Activated naive CD4-positive, alpha-beta T cell treated with anti-CD3 and anti-CD28 coated beads, Interleukin-2, amount 10 ng/mL, durations not matched to agents 5 hours and 36 hours (primary cell): ENCODE measurements at places on chromosomes 2 and 18. TPM values are rescaled to one million over a fixed set of nuclear protein-coding genes. Genes with fewer than 3 reads are reported as not detected.

The CNGA3 gene
- not detected for total RNA-seq

The MDH1 gene
- 159 TPM for total RNA-seq

The STEAP3 gene
- total RNA-seq = 0.08 TPM

The UNC50 gene
- 29.8 TPM for total RNA-seq
